ENCODE measurements at places on chromosomes 3 and 15.

DNA sequence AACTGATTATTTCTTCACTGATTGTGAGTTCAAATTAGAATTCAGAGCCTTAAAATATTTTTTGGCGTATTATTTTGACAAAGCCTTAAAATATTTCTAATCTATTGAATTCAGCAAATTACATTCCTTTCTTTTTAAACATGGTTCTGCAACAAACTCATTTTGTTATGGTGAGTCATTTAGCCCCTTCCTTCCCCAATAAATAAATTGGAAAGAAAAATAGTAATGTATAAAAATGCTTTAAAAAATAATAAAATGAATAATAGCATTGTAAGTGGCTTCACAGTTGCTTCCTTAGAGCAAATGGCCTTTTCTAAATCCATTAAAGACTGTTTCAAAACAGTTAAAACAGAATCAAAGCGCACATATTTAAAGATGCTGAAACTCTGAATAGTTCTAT, 12.1 kb downstream of the CSNK1G1 start:
- DNase-seq: no peak

- no peak for DNase-seq
Observed at GRCh38 chr3:57577801-57578200, 19.3 kb downstream of the ARF4 start.

DNA sequence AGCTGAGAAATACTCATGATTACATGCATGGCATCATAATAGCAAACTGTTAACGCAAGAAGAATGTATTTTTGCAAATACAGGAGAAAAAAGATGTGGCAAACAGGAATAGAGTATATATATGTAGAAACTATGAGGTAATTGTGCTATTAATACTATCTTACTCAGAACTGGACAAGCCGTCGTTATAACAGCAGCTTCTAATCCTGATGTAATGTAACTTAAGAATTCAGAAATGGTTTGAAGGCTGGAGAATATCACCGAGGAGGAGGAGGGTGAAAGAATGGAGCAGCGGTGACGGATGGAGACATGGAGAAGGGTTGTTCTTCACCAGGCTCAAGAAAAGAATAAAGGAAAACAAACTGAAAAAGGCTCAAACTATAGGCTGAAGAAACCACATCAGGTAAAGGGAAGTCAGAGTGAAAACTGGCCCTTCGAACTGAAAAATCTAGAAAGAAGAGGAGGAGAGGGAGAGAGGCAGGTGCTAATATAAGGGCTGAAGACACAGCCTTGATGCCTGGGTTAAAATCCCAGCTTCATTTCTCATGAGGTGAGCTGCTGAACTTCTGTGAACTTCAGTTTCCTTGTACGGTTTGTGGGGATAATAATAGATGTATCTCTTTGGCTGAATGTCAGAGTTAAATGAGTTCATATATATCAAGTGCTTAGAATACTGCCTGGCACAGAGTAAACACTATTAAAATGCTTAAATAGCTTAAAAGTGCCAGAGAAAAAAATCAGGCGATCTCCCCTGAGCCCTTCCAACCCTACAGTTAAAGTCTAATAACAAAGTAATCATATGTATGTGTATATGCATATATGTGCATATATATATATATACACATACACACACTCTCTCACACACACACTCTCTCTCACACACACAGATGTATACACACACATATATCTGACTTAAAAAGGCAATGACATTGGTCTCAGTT, 43.9 kb downstream of the GOLIM4 start:
- DNase-seq: peak; percentile 51

DNA sequence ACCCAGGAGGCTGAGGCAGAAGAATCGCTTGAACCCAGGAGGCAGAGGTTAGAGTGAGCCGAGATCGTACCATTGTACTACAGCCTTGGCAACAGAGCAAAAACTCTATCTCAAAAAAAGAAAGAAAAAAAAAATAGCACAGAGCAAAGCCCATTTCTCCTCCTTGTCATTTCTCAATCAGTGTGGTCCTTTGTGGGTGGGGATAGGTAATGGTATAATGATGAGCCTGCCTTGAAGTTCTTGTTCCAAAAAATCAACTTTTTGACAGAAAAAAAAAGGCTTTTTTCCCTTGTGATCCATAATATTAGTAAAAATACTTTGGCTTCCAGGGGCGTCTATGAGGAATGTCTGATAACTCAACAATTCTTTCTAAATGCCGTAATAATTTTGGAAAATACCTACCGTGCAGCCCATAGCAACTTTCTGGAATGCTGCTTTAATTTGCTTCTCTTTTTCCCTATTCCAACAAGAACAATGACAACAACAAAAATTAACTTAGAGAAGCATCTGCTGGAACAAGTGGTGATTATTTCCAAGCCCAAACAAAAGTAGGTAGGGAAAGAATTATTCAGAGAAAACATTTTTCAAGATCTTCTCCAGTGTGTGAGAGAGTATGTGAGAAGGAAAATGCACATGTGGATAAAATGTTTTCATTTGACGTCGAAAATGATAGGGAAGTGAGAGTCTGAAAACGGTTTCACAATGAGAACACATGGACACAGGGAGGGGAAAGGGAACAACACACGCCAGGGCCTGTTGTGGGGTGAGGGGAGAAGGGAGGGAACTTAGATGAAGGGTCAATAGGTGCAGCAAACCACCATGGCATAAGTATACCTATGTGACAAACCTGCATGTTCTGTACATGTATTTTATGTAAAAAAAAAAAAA, 337.8 kb downstream of the RBMS3 start:
- no peak for DNase-seq

- no peak for DNase-seq
Observed at GRCh38 chr3:190617185-190617584, 103.3 kb downstream of the IL1RAP start.

DNA sequence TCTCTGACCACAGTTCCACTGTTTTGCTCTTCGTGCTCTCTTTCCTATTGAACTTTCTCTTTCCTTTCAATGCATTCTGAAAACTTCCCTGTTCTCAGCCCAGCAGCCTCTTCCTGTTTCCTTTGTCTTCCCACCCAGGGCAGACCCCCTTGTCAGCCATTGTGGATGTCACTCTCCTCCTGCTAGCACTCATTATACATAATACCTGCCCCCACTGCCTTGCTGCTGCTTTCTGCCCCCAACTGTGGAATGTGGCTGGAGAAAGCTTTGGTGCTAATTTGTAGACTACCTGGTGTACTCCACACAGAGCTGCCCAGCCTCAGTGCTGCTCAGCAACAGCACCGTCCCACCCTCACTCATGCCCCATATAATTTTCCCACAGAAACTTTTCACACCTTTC, 80.2 kb downstream of the CHCHD6 start:
- no peak for DNase-seq

DNA sequence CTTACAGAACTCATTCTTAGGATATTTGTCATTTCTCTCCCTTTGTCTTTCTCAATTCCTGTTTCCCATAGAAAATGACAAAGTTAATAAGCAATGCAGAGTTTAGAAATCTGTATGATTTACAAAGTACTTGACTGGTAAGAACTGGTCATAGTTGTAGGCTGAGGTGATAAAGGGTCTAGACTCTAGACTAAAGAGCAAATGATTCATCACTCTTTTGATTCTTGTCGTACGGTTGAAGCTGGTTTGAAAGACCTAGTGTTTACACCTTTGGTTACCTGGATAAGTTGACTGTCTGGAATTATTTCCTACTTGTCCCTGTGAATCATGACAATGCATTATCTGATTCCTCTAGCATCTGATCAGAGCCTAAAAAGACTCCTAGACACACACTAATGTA, 58.9 kb upstream of the TP63 start:
- DNase-seq: no peak

DNA sequence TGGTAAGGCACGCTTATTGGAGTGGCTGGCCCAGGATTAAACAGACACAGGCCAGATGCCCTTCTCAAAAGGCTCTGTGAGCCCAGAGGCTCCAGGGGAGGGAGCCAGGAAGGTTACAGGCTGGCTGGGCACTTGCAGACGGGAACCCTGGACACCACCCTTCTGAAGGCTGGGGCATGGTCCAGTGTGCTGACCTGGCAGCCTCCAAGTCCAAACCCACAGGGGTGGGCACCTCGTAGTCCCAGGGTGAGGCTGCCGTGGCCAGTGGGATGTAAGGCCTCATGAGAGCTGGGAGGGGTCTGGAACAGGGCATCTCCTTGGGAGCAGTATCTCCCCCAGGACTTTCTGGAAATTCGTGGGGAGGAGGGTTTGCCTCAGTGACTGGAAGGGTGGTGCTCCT, 19.6 kb downstream of the EFCC1 start:
- no peak for DNase-seq

DNA sequence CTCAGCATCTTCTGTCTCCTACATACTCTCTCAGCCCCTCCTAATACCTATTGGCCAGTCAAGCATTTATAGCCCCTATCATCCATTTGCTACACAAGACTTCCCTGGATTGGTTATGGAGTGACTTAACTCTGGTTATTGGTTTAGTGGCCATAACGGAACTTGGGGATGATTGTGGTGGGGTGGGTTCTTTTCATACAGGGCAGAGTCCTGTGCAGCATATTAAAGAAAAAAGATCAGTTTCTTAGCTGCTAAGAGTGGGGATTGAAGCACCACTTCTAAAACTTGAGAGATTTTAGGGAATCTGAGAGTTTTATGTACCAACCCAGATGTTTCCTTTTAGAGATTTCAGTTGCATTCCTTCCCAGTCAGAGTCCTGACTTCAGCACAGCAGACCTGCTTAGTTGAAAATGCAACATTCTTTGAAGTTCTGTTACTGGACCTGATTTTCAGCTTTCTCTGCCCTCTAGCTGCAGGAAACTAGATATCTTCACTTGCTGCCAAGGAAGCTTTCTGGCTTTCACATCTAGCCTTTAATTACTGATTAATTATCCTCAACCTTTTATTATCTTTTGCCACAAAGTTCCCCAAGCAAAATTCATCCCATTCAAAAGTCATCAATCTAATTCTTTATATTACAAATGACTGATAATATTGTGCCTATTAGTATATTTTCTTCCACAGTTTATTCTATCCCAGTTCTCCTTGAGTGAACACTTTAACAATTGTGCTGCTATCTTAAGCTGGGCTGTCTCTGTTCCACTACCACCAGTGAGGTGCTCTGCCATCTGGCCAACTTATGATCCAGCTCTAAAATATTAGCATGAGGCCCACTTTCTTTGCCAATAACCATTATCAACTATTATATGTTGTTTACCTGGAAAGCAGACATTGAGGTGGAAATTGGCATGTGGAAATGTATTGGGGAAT, 906.0 kb upstream of the ALCAM start:
- peak; percentile 47 for DNase-seq

- no peak for DNase-seq
Observed at GRCh38 chr15:100332231-100332630, 9.5 kb downstream of the ADAMTS17 start.

GRCh38 chr3:49940667-49941249, 808 bp downstream of the RBM6 start:
- no peak for DNase-seq

DNA sequence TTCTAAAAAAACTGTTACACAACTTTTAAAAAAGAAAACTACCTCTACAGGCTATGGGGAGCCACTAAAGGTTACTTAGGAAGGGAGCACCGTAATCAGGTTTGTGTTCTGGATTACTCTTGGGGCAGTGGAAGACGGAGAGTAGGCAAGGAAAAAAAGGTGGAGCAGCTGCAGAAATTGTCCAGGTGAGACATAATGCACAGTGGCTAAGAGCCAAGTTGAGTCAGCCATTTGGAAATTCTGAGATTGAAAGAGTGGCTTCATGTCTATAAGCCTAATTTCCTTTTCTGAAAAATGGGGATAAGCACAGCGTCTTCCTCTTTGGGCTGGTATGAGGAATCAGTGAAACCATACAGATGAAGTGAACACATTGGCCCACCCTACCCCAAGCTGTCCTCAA, 195.2 kb downstream of the CADPS start:
- DNase-seq: no peak

DNA sequence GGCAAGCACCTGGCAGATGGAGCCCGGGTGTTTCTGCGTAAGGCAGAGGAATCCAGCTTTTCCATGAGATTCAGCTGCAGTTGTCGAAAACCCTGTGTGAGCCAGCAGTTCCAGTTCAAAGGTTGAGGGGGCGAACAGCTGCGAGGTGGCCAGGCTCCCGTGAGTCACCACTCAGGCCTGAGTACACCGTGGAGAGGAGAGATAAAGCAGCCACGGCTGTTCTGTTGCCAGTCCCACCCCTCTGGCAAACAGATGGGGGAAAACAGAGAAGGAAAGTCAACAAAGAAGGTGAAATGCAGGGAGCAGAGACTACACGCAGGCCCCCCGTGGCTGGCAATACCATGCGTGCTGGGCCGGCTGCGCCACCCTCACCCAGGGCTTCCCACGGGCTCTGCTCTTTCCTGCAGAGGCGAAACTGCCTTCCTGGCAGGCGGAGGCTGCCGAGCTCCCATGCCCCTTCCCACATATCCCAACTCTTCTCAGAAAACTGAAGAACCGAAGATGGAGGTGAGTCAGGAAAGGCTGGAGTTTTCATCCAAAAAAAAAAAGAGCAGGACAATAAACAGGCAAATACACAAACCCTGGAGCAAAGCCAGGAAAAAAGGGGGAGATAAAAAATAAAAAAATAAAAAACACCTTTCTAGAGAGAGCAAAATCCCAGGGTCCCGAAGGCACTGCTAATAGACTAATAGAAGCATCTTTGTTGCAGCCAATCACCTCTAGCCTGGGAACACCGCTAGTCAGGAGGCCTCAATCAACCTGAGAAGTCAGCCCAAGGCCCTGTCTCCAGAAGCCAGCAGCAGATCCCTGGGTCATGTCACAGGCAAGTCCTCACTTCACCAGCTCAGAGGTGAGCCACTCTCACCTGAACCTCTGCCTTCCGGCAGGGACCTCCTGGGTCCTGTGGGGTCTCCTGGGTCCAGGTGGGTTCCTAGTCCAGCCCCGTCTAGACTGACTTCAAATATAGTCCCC, 37.7 kb downstream of the FAM174B start:
- peak; percentile 94 for DNase-seq

GRCh38 chr15:61545763-61546162, 316.7 kb upstream of the RORA start:
- no peak for DNase-seq

GRCh38 chr15:88645171-88646087, 6.6 kb downstream of the ISG20 start:
- no peak for DNase-seq

DNA sequence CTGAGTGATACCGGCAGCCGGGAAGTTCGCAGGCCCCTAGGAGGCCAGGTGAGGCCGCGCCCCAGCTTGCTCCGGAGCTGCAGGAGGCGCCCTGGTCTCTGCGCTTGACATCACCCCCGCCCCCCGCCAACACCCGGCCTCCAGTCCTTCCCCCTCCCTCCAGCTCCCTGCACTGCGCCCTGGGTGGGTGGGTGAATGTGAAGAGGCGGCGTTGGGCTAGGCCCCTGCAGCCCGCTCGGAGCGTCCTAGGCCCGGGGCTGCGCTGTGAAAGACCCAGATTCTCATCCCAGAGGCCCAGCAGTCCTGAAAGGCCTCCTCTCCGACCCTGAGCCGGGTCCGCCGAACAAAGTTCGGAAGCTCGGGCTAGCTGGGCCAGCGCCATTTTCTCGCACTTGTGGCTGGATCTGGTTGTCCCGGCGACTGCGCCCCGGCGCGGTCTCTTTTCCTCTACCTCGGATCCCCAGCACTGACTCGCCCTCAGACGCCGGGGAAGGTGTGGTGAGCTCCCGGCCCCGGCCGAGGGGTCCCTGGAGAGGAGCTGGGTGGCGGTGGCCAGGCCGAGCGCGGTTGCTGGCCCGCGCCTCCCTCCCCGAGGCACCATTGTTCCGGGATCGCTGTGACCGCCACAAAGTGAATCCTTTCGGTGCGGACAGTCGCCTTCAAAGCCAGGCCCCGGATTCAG, 12.9 kb downstream of the ZIC4 start:
- peak; percentile 89 for DNase-seq

- no peak for DNase-seq
Observed at GRCh38 chr3:68504201-68504600, 428.1 kb downstream of the TAFA4 start.

GRCh38 chr15:39924437-39924836, 4.4 kb upstream of the GPR176 start:
- no peak for DNase-seq

- DNase-seq: no peak
Observed at GRCh38 chr15:100318880-100319279, 22.9 kb downstream of the ADAMTS17 start.
